Aorta (tissue), 5 donors: ENCODE measurements at places on chromosomes 7 and 10. TPM values are rescaled to one million over a fixed set of nuclear protein-coding genes. Genes with fewer than 3 reads are reported as not detected.

The HOXA13 gene
- not detected for total RNA-seq

The CYP17A1 gene
- total RNA-seq, result not detected

The SPDYE6 gene
- total RNA-seq, result not detected

The CH25H gene
- 1.7 TPM for total RNA-seq

The TCF7L2 gene
- 45.1 TPM for total RNA-seq

The HOXA9 gene
- total RNA-seq, result 5.8 TPM

The EPDR1 gene
- 35.6 TPM for total RNA-seq

The ZNF722 gene
- total RNA-seq, result not detected

The CYP3A7 gene
- total RNA-seq, result not detected

The AHR gene
- total RNA-seq, result 117 TPM

The FBXL13 gene
- total RNA-seq, result 1.4 TPM

The OR2A1 gene
- total RNA-seq, result 0.39 TPM

The SLC39A12 gene
- 0.32 TPM for total RNA-seq

The BHLHA15 gene
- not detected for total RNA-seq

The BUB3 gene
- 42.9 TPM for total RNA-seq

The MXI1 gene
- 121 TPM for total RNA-seq

The EVX1 gene
- total RNA-seq, result not detected

The LARP4B gene
- 82.4 TPM for total RNA-seq

The DPP6 gene
- total RNA-seq, result not detected

The IFIT2 gene
- total RNA-seq, result 11.9 TPM

The TMEM176B gene
- total RNA-seq, result 34.3 TPM

The RET gene
- total RNA-seq, result 2.5 TPM

The SVOPL gene
- total RNA-seq, result not detected

The SPDYE8 gene
- total RNA-seq, result not detected

The EPHB6 gene
- total RNA-seq, result 17.7 TPM

The CPED1 gene
- total RNA-seq, result 119 TPM

The OPN1SW gene
- total RNA-seq, result not detected

The ELOVL3 gene
- not detected for total RNA-seq

The ECHS1 gene
- 34.3 TPM for total RNA-seq

The PTER gene
- total RNA-seq, result 11.6 TPM

The FFAR4 gene
- 0.12 TPM for total RNA-seq

The ABCC2 gene
- total RNA-seq, result 4.5 TPM

The MMD2 gene
- not detected for total RNA-seq

The C7orf57 gene
- not detected for total RNA-seq

The WDR86 gene
- 2.8 TPM for total RNA-seq

The CPXM2 gene
- total RNA-seq, result 169 TPM

The ADD3 gene
- total RNA-seq, result 80.9 TPM

The TMEM236 gene
- total RNA-seq, result 1.7 TPM

The TMEM130 gene
- total RNA-seq, result 20.8 TPM

The PON2 gene
- 44.3 TPM for total RNA-seq

The LRRN3 gene
- 0.51 TPM for total RNA-seq

The CAMK1D gene
- total RNA-seq, result 19.0 TPM

The NKX1-2 gene
- not detected for total RNA-seq

The TFEC gene
- 7.4 TPM for total RNA-seq

The FAM25G gene
- total RNA-seq, result not detected

The MSANTD7 gene
- 7.0 TPM for total RNA-seq

The CNNM1 gene
- total RNA-seq, result 0.23 TPM

The ELMO1 gene
- 38.8 TPM for total RNA-seq

The TMEM139 gene
- total RNA-seq, result 1.2 TPM

The CLCN1 gene
- not detected for total RNA-seq

The SPDYE2 gene
- not detected for total RNA-seq

The GDF10 gene
- total RNA-seq, result 27.5 TPM

The ADCY1 gene
- total RNA-seq, result 5.8 TPM

The SOSTDC1 gene
- not detected for total RNA-seq
